ENCODE measurements at places on chromosomes 5 and 9.

DNA sequence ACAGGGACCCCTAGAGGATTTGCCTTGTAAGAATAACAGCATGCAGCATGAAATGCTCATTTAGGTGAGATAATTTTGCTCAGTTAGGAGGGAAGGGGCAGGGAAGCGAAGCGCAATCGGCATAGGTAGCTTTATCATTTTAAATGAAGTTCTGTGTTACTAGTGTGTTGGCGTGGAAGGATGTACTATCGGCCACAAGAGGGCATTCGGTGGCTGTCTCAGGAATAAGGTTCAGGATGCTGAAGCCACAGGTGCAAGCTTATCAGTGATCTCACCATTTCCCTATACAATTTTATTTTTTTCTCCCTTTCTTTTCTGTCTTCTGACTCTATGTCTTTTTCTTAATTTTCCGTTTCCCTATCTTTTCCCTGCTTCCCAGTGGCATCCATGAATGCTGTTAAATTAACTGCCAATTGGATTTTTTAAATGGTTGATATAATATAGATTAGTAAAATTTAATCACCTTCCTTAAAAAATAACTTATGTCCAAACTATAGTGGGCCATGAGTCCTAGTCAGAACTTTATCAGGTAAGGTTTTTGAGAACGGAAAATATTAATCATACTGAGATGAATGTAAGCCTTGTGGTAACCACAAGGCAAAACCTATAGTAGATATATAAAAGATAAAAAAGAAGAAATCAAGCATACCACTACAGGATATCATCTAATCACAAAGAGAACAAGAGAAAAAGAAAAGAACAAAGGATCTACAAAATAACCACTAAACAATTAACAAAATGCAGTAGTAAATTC is 1.2 kb upstream of the INSL6 start:
- no peak for DNase-seq

- DNase-seq: no peak
Measured at GRCh38 chr5:179278119-179278518, 67.1 kb downstream of the ADAMTS2 start.

- no peak for DNase-seq
Measured at GRCh38 chr5:134437847-134438581, 26.3 kb upstream of the CDKN2AIPNL start.

- no peak for DNase-seq
Measured at GRCh38 chr5:147930769-147931168, 24.4 kb upstream of the C5orf46 start.

DNA sequence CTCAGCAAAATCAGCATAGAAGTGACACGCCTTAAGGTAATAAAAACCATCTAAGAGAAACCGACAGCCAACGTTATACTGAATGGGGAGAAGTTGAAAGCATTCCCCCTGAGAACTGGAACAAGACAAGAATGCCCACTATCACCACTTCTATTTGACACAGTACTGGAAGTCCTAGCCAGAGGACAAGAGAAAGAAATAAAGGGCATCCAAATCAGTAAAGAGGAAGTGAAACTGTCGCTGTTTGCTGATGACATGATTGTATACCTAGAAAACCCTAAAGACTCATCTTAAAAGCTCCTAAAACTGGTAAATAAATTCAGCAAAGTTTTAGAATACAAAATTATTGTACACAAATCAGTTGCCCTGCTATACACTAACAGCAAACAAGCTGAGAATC is 393.3 kb downstream of the KIF4B start:
- no peak for DNase-seq

- DNase-seq: no peak
Measured at GRCh38 chr5:126872561-126873354, 95.8 kb downstream of the LMNB1 start.

GRCh38 chr9:114995681-114996221 is 65.4 kb upstream of the TNFSF8 start:
- DNase-seq: no peak

- no peak for DNase-seq
Measured at GRCh38 chr5:1687301-1687970, 112.2 kb downstream of the MRPL36 start.

GRCh38 chr9:34570809-34571480 is 18.6 kb downstream of the CNTFR start:
- DNase-seq: no peak

DNA sequence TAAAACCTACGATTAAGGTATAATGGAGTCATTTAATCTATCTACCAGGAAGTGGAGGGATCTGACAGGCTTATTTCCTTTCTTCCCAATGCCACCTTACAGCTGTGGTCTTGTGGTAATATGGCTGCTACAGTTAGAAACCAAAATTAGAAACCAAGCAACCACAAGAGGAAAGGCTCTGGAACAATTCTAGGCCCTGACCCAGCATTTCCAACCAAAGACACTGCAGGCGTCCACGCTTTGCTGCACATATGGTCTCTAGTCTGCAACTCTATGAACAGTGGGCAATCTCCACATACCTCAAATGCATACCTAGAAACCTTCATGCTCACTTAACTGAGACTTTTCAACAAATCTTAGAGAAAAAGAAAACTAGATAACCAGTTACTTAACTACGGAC is 339.1 kb downstream of the NFIB start:
- DNase-seq: no peak

DNA sequence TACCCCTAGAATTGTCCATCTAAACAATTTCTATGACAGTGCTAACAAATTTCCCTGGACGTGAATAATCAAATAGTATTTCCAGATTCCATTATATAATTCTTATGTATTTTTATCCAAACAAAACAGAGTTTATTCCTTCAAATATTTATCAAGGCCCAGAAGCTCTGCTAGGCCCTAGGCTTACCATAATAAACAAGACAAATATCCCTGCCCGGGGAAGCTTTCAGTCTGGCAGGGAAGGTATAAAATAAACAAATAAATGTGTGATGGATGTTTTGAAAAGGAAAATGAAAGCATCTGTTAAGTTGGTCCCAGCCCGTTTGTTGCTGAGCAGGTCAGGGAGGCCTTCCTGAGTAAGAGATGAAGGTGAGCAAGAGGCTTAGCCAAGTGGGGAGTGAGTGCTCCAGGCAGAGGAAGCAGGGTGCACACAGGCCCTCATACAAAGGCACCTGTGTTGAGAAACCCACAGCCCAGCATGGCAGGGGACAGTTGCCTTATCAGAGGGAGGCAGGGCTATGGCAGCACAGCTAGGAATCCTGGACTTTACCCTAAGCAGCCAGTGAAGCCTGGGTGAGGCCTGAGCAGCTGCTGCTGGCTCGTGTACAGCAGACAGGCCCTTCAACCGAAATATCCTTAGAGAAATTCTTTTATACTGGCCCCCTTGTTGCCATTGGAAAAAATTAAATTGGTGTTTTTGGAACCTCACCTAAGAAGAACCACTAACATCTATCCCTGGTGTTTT is 7.7 kb upstream of the SLC35D2 start:
- no peak for DNase-seq
